ENCODE measurements at places on chromosomes 7 and 10.

- DNase-seq, result no peak
Observed at GRCh38 chr10:23859598-23859997, 349.3 kb upstream of the KIAA1217 start.

- DNase-seq, result no peak
Observed at GRCh38 chr10:72525277-72525676, 100.6 kb downstream of the MICU1 start.

DNA sequence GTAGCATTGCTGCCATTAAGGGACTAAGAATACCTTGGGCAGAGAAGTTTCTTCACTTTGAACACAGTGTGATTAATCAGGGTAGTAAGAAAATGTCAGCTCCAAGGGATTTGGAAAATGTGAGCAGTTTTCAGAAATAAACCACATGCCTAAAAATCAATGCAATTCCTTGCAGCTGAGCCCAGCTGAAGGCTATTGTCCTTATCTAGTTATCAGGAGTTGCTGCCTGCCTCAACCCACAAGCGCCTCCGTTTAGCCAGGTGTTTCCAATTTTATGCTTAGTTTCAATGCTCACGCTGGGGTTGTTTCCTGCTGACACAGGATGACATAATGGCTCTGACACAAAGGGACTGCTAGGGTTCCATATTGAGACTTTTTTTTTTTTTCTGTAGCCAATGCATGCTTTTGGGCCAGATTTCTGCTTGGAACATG is 132.3 kb upstream of the ANK3 start:
- peak; percentile 20 for DNase-seq

- no peak for DNase-seq
Observed at GRCh38 chr10:113843972-113844485, 9.9 kb downstream of the DCLRE1A start.

- no peak for DNase-seq
Observed at GRCh38 chr7:94104301-94104700, 100.1 kb upstream of the BET1 start.

- no peak for DNase-seq
Observed at GRCh38 chr7:82818171-82818570, 344.5 kb downstream of the PCLO start.

DNA sequence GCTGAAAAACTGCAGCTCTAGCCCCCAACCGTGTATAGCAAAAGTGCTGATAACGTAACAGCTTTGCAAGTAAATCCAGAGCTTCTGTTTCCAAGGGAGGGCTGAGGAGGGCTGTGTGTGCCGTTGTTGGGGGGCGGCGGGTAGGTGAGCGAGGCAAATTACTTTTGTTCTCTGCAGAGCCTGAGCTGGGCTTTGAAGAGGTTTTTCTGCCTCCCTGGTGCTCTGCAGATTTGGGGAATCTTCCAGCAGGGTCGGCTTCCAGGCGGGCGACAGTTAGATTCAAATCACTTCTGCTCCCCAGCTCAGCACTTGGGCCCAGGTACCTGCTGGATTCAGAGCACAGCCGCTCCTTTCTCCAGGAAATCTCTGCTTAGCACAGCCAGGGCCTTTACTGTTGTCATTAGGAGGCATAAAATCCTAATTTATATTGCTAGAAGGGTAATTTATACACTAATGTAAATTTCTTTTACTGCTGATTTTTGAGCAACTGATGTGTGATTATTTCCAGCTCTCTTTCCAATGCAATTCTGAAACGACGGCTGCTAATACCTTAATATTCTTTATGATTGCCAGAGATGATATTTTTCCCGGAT is 442.4 kb downstream of the TYW1 start:
- no peak for DNase-seq

- DNase-seq, result peak; percentile 73
Observed at GRCh38 chr7:112869111-112869774, 79.0 kb upstream of the TMEM168 start.

GRCh38 chr7:112740667-112741066 is 49.5 kb downstream of the TMEM168 start:
- no peak for DNase-seq

DNA sequence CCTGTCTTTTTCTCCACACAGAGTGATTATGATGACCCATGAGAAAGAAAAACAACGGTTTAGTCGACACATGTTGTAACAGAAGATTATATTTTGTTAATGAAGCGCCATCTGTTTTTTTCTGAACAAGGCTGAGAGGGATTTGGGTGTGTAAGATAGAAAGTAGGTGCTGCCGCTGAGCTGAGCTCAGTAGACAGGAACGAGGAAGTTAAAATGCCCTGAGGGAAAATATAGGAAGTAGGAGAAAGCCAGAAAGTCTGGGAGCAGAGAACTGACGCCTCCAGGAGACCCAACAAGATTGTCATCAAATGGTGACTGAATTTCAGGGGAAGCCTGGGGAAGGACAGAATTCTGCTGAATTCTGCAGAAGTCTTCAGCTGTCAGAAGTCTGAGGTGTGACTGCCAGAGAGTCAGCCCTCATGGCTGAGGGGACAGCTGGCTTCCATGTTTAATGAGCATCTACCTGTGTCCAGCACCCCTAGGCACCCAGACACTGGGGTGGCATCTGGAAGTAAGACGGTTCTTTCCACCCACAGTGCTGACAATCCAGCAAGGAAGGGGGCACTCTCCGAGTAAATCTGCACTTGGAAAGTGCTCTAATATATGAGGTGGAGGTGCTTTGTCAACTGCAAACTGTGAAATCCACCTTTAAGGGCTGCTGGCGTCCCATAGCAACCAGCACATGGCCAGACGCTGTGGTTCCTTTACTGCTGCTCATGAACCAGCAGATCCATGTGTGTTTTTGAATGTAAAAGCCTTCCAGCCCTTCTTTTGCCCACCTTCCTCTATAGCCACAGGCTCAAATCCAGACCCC is 12.5 kb upstream of the TSPAN15 start:
- no peak for DNase-seq

GRCh38 chr7:128422842-128423241 is 13.1 kb upstream of the IMPDH1 start:
- no peak for DNase-seq

DNA sequence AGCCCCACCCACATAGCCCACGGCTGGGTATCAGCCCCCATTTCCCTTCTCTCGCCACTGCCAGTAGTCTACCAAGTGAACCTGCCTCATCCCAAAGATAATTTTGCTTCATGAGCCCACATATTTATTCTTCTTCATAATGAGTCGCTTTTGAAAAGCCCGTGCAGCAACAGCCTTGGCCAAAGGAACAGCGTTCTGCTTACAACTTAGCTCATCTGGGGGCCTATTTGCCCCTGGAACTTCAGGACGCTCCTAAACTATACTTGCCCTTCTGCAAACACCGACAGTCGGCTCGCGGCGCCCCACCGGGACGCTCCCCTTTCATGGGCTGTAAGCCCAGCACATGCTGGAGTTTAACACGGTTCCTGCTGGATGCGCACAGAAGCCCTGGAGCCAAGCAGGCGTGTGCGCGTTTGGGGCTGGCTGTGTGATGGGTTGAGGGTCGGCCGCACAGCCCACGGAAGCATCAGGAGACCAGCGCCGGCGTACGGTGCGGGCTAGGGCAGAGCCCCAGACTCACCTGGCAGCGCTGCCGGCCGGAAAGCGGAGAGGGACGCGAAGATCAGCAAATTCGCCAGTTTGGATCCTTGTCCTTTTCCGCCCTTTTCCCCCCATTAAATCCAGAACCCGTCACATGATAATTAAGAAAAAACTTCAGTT is 370 bp downstream of the TMEM60 start:
- no peak for DNase-seq

GRCh38 chr7:35860664-35861063 is 59.8 kb downstream of the SEPTIN7 start:
- no peak for DNase-seq

GRCh38 chr7:121027761-121028669 is 39.5 kb downstream of the CPED1 start:
- DNase-seq, result no peak

DNA sequence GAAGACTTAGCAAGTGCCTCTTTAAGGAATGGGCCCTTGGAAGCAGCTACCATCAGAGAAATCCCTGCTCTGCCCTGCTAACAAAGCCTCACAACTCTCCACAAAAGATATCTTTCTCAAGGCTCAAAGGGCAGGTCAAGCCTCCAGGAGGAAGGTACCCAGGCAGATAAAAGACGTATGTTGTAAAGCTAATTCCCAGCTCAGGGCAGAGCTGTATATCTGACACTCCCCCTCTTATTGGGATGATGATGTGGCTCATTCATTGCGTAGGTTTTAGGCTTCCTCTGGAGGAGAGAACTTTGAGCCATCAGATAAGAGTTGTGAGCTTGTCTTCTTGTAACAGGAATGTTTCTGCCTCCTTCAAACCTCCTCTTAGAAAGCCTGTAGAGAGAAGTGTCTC is 145.4 kb downstream of the CALN1 start:
- DNase-seq, result no peak

GRCh38 chr7:115009139-115009538 is 87.2 kb downstream of the MDFIC start:
- no peak for DNase-seq

GRCh38 chr7:109898-110556 is 82.3 kb upstream of the FAM20C start:
- no peak for DNase-seq

GRCh38 chr10:109784236-109784635 is 139.1 kb downstream of the XPNPEP1 start:
- no peak for DNase-seq

GRCh38 chr7:78543976-78544375 is 745.4 kb downstream of the PHTF2 start:
- no peak for DNase-seq

- DNase-seq, result no peak
Observed at GRCh38 chr10:118970770-118971169, 58.7 kb upstream of the NANOS1 start.

DNA sequence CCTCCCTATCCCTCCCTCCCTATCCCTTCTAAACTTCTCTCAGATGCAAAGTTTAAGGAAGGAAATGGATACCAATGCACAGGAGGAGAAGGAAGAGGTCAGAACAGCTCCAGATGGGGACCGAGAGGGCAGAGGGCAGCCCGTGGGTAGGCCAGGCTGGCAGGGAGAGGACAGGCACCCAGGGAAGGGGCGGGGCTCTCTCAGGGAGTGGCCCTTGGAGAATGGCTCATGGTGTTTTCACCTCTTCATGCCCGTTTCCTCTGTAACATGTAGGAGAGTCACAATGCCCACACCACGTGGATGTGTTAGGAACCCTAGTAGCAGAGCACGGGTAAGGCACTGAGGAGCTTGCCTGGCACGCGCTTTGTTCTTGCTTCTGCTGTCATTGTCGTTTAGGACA is 264.5 kb downstream of the CELF2 start:
- DNase-seq, result no peak

DNA sequence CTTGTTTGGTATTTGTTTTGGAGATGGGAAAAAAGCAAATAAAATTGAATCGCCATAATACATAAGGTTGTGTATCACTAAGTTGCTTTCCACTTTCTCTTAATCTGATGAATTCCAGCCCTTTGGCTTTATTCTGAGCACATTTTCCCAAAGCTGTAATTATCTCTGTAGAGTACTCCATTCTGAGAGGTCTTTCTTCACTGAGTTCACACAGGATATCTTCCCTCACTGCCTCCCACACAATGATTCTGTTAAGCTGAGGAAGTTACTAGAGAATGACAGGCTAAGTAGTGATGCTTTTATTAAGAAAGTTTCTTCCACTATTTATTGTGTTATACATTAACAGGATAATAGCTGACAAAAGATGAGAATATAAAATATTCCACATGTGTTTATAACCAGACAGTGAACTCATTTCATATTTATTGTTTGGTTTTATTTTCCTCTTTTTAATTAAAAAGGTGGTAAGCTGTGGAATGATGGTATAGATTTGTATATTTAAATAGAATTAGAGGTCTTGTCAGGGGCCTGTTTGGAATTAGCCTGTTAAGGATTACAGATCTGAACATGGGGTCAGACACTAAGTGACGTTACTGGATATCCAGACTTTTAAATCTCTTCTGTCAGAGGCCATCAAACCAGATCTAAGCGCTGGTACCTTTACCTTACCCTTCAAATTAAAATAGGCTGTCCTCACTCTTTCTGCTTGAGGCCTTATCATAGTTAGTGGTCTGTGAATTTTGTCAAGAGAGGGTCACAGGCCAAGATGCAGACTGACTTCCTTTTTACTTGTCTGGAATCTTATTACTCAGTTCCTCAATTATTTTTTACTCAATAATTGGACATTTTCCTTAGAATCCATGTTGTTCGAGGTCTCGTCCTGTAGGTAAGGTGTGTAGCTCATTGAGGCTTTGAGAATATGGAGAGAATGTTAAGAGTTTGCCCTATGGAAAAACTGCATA is 8.4 kb downstream of the PLXDC2 start:
- no peak for DNase-seq

- DNase-seq, result peak; percentile 84
Observed at GRCh38 chr7:32905175-32905662, 13.7 kb upstream of the KBTBD2 start.

GRCh38 chr10:102393411-102394078 is 2.0 kb upstream of the NFKB2 start:
- no peak for DNase-seq

- DNase-seq, result no peak
Observed at GRCh38 chr10:128865436-128866195, 601.4 kb upstream of the MGMT start.

GRCh38 chr10:88071879-88072278 is 208.5 kb downstream of the PTEN start:
- DNase-seq, result no peak

DNA sequence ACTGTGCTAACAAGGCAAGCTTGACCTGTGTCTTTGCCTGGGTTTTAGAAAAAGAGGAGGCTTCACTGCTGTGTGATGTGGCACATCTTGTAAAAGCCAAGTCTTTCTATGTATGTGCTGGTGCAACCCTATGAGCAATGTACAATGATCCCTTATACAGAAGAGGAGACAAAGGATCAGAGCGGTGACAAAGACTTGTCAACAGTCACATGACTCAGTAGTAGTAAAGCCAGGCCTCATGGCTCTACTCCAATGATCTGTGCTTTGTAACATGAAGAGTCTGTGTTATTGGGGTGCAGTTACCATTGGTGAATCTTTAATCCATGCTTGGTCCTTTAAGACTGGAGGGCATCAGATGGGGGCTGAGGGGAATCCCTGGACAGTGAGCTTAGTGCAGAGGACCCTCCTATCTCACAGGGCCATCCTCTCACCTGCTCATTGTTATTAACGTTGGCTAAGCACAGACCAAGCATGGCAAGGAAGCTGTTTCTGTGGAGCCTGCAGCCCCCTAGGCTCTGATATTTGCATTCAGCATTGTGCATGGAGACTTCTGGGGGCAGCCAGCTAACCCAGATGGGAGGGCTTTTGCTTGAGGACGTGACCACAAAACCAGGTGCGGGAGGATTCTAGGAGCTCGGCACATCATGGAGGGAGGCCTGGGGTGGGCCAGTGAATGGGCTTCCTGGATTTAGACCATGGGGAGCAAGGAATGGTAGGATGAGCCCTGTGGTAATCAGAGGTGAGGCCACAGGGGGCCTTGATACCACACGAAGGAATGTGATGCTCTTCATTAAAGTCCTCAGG is 308.8 kb upstream of the ZNF32 start:
- no peak for DNase-seq
